ENCODE measurements at places on chromosomes 12 and 14. TPM values are rescaled to one million over a fixed set of nuclear protein-coding genes. Genes with fewer than 3 reads are reported as not detected.

Gene NOP9
- 10.8 TPM for polyA plus RNA-seq

Gene CFAP251
- polyA plus RNA-seq, result 0.42 TPM

Gene DDN
- polyA plus RNA-seq, result 0.29 TPM

Gene TAS2R7
- not detected for polyA plus RNA-seq

Gene TCL1B
- not detected for polyA plus RNA-seq

Measured in esophagus (tissue), 2 donors.